ENCODE measurements at places on chromosomes 12 and 14.

DNA sequence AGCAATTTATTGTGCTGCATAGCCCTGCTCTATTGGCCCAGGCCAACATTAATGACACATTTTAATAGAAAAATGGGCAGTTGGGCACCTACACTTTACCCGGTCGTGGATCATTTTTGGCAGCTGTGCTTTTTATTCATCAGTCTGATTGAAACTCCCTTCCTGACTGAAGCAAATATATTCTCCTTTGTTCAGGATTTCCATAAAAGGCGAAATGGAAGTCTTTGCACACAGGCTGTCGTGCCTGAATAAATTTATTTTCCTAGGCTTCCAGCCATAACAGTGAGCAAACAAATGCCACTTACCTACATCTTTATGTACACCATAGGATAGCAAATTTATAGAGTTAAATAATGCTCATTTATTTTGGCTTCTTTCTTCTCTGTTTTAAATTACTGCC is 480.7 kb upstream of the DCN start:
- no peak for DNase-seq

GRCh38 chr12:749751-750270 is 2.6 kb upstream of the WNK1 start:
- no peak for DNase-seq

GRCh38 chr14:64038841-64039542 is 186.2 kb downstream of the SYNE2 start:
- no peak for DNase-seq

- DNase-seq: no peak
These were observed 76.8 kb downstream of the DAD1 start for GRCh38 chr14:22512106-22512814.

DNA sequence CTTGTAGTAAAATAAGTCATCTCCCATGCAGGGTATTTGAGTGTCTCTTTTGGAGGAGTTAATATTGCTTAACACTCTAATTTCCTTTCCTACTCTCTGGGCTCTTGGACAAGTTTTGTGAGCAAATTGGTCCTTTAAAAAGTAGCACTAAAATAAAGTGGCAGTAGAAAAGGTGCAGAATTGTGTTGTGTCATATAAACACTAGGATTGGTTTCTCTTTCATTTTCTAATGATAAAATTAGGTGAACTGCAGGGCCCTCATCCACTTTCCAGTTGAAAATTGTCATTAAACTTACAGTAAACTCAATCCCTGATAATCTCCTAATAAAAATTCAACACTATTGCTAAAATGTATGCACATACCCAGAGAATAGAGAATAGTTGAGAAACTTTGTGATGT is 42.6 kb upstream of the REP15 start:
- DNase-seq: no peak

GRCh38 chr14:50774542-50775267 is 56.3 kb downstream of the NIN start:
- no peak for DNase-seq

DNA sequence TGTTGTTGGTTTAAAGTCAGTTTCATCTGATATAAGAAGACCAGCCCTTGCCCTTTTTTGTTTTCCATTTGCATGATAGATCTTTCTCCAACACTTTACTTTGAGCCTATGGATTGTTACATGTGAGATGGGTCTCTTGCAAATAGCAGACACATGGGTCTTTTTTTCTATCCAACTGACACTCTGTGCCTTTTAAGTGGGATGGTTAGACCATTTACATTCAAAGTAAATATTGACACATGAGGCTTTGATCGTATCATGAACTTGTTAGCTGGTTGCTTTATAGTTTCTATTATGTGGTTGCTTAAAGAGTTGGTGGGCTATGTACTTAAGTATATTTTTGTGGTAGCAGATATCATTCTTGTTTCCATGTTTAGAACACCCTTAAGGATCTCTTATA is 213.4 kb upstream of the G2E3 start:
- DNase-seq: no peak

DNA sequence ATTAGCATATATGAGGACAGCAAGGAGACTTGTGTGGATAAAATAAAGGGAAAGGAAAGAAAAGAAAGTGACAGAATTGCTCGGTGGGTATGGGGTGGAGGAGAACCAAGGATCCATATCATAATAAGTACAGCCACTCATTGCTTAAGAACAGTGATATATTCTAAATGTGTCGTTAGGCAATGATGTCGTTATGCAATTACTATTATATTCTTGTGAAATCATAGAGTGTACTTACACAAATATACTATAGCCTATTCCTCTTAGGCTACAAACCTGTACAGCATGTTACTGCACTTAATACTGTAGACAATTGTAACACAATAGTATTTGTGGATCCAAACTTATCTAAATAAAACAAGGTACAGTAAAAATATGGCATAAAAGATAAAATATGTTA is 271.1 kb downstream of the CCER1 start:
- no peak for DNase-seq

GRCh38 chr12:53746592-53747092 is 5.1 kb downstream of the CISTR start:
- peak; percentile 50 for DNase-seq

DNA sequence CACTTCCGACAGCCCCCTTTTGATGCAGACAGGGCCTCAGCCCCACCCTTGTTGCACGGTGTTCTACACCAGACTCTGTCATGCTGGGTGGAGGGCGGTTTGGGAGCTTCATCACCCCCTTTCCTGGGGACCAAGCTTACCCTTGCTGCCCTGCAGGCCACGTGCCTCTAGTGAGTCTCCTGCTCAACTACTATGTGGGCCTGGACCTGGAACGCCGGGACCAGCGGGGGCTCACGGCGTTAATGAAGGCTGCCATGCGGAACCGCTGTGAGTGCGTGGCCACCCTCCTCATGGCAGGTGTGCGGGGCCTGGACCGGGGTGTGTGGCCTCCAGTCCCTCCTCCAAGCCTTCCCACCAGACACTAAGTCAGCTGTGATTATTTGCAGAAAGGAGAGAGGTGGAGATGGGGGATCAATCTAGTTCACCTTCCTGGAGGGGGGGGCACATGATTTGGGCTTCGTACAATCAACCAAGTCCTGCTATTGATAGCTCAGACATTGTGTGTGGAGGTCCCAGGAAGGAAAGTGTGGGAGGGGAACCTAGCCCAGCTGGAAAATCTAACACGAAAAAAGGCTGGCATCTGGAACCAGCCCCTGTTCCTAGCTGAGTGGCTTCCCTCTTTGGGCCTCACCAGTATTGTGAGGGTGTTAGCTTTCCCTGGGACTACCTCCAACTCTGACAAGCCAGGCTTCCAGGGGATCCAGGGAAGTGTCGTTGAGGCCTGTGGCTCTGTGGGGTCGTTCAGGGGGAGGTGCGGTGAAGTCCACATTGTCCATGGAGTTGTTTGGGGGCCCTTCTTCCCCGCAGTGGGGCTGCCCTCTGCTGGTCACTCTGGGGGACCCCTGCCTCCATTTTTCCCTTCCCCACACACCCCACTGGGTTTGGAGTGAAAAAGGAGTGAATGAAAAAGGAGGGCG is 1.6 kb downstream of the ANKRD33 start:
- DNase-seq: no peak

DNA sequence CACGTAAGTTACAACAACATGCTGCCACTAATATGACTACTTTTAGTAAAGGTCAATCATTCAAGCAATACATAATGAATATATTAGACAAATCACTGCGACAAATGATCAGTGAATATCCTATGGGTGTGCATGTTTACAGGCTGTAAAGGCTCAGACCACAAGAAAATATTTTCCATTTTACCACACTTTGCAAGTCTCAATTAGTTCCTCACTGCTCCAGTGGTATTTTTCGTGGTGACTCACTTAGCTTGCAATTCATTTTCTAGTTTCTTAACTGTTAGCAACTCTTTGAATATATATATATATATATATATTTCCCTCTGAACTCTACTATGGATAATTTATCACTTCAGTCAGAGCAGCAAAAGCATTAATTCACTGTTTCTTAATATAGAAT is 96.9 kb downstream of the EML5 start:
- DNase-seq: no peak

DNA sequence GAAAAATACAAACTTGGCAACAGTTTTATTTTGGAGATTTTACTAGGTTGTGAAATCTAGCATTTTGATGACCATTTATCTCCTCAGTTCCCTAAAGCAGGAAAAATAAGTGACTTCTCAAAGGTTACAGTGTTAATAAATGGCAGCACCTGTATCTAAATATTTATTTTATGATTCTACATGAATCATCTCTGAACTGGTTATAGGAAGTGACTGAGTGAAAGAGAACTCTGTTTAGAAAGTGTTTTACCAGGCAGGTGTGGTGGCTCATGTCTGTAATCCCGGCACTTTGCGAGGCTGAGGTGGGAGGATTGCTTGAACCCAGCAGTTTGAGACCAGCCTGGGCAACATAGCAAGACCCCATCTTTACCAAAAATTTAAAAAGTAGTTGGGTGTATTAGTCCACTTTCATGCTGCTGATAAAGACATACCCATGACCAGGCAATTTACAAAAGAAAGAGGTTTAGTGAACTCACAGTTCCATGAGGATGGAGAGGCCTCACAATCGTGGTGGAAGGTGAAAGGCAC is 26.3 kb downstream of the MIPOL1 start:
- no peak for DNase-seq

GRCh38 chr12:22684140-22685118 is 59.5 kb downstream of the ETNK1 start:
- no peak for DNase-seq

- no peak for DNase-seq
These were observed 1.4 kb upstream of the CDCA4 start for GRCh38 chr14:105022276-105022670.

DNA sequence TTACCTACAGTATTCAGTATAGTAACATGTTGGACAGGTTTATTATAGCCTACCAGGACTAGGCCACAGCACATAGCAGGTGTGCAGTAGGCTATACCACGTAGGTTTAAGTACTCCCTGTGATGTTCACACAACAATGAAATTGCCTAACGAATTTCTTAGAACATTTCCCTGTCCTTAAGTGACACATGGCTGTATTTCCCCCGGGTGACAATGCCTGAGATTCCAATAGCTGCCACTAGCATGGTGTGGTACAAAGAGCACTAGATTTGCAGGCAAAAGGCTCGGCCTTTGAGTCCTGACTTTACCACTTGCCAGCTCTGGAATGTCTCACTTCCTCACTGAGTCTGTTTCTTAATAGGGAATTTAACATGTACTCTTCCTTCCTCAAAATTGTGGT is 19.7 kb downstream of the PTPN21 start:
- no peak for DNase-seq

- no peak for DNase-seq
These were observed 198.7 kb upstream of the PLEKHG7 start for GRCh38 chr12:92503971-92504593.

DNA sequence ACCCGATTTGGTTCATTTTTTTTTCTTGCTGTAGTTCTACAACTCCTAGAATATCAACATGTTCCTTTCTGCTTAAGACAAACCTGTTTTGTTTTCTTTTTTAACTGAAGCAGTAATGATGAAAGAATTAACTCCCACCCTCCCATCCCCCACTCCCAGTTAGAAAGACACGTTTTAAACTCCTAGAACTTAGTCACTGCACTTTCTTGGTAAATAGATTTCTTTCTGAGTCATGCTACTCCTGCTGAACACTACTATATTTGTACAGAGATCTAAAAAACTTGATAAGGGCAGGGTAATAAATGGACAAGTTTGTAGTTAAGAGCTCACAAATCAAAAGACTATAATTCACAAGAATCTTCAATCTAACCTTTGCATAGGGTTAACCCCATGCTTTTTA is 118.9 kb upstream of the PTPRB start:
- no peak for DNase-seq

- DNase-seq: no peak
These were observed 75.7 kb downstream of the HSD17B6 start for GRCh38 chr12:56838621-56839488.

- DNase-seq: no peak
These were observed 99.6 kb downstream of the LMO3 start for GRCh38 chr12:16506394-16506793.

- DNase-seq: no peak
These were observed 123.7 kb upstream of the DHRS4 start for GRCh38 chr14:23829736-23830471.
